ENCODE measurements at places on chromosomes 4 and X.
A peak's percentile ranks its signal among the peaks of the same experiment; 100 is the strongest.

GRCh38 chr4:115028682-115029410 lies 84.6 kb downstream of the NDST4 start:
- DNase-seq = no peak

DNA sequence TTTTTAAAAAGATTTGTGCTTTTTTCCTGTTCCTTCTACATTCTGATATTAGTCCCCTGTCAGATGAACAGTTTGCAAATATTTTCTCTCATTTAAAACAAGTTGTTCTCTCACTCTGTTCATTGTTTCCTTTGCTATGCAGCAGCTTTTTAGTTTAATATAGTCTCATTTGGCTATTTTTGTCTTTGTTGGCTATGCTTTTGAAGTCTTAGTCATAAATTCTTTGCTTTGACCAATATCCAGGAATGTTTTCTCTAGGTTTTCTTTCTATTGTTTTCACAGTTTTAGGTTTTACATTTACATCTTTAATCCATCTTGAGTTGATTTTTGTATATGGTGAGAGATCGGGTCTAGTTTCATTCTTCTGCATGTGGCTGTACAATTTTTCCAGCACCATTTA lies 136.8 kb downstream of the TET2 start:
- DNase-seq = no peak

DNA sequence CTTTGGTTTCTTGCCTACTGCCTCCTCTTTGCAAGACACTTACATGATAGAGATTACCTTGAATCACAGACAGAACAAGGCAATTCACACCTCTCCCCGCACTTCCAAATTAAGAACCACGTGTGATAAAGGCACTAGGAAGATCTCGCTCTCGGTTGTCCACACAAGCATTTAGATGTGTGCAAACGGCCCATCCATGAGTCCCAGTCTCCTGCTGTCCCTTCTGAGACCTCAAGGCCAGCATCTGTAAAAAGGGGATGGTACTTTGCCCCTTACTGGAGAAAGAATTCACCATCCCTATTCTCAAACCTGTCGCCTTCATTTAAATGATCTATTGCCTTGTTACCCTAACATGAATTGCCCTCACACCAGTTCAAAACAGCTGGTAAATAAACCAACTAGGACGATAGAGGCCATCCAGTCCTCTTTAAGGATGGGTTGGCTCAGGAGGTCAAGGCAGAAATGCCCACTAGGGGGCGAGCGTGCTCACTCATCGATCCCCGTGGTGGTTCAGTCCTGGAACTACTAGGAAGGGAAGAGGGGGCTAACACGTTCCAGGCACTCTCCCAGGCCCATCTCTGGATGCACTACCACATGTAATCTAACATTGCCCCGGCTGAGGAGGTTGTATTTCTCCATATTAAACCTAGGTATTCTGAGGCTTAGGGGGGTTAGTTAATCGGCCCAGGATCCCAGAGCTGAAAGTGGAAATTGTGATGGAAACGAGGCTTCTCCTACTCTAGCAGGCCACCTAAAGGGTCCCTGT lies 95.8 kb downstream of the DHX15 start:
- DNase-seq = peak; percentile 81

GRCh38 chrX:96721354-96721753 lies 36.7 kb downstream of the DIAPH2 start:
- no peak for DNase-seq

DNA sequence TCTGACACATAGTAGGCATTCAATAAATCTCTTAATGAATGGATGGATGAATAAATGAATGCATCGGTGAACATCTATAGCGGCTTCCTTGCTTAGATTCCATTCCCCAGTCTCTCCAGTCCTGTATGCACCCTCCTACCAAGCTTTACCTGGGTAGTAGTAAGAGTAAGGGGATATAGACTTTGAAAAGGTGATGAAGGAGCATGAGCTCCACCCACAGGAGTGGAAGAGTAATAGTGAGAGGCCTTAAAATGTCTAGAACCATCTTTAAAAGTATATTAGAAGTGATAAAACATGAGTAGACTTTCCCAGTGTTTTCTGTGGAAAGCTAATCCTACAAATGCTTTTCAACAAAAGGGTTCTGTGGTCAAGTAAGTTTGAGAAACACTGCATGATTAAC lies 35.5 kb upstream of the GPC3 start:
- DNase-seq = no peak

DNA sequence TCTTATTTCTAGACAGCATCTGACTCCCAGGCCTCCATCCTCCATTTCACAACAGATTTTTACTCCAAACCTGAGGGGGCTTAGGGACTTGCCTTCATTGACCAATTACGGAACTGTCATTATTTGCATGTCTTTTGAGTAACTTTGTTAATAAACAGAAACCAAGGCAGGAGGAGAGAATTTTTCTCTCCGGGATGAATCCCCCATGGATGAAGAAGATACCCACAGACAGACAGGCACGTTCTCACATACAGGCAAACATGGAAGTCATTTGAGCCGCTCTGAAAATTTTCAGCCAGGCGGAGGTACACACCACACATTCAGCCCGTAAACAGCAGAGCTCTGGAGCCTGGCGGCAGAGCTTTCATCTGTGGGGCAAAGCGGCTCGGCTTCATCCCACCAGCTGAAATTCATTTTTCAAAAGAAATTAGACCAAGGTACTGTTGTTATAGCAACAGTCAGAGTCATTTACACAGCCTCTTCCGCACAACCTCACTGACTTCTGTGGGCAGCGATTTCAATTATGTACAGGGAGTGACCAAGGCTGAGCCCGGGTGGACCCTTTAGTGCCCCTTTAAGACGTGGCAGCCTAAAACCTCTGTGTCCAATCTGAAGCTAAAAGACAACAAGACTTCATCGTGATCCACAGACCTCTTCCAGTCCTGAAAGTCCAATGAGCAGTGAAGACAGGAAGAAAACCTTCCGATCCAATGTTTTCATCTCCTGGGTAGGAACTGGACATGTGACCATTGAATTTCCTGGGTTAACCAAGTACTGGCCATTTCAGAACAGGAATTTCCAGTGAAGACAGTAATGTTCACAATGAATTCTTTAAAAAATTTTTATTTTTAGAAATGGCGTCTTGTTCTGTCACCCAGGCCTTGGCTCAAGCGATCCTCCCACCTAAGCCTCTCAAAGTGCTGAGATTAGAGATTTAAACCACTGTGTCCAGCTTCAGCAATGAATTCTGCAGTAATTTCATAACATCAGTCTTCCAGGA lies 237.0 kb downstream of the MGST2 start:
- DNase-seq = no peak

- no peak for DNase-seq
Measured at GRCh38 chrX:151695583-151696340, 504 bp downstream of the PRRG3 start.

GRCh38 chrX:143661286-143661685 lies 25.4 kb upstream of the SLITRK4 start:
- no peak for DNase-seq

DNA sequence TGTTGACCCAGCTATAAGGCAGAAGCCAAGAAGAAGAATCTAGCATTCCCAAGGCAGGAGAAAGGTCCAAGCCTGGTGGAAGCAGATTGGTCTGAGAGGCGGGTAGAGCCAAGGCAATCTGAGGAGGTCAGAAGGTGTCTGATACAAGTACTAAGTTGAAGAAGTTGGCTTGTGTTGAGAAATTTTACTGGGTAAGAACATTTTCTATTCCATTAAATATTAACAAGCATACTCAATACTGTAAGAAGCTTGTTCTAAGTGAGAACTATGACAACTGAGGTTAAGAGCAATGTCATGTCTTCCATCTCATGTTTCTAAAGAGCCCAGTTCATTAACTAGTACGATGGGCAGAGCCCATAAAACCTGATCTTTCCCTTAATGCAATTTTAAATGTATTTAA lies 75.0 kb downstream of the FAM13A start:
- no peak for DNase-seq

- no peak for DNase-seq
Measured at GRCh38 chr4:52869196-52869595, 7.1 kb downstream of the RASL11B start.

- no peak for DNase-seq
Measured at GRCh38 chr4:52935317-52935716, 73.2 kb downstream of the RASL11B start.

DNA sequence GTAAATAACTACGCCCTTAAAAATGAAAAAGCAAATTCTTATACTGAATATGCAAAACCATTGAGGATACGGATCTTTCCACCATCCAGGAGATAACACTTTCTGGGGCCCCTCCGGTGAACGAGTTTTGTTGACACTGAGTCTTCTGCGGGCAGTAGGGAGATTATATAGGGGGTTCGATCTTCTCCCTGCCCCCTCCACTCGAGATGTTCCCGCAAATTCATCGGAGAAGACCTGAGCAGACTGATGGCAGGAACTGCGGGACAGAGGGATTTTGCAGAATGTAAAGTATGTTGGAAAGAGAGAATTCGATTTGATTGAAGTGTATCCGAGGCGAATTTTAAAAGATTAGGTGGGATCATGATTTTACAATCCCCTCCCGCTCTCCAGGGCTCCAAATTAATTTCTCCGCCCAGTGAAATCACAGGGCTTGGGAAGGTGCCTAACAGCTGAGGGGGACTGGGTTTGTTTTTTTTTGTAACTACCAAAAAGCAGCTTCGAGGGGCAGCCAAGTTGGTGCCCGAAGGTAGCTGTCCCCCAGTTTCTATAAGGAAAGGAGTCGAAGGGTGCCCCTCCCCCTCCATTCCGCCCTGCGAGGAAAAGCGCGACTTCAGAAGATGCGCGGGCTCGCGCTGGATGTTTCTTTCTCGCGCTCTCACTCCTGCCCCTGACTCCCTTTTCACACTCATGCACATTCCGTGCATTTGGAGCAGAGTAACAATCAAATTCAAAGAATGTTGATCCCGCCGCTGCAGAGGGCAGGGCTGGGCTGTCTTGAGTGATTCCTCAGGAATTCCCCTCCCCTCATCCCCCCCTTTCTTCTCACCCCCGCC lies 1.2 kb downstream of the TMEM255A start:
- DNase-seq = no peak

DNA sequence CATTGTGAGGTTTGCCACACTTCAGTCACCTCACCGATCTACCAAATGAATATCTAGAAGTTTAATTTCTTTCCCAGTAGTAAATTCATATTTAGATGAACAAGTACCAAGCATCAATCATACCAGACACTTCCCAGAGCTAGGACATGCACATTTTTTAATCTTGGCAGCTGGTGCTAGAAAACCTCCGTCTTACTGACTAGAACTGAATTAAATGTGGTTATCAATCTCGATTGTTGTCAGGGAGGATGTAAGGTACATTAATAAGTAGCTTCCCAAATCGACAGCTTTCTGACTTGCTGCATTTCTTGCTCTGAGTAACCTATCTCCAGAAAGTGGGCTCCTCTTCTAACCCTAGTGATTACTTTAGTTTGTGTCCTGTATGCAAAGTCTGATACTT lies 34.4 kb downstream of the VEGFC start:
- no peak for DNase-seq

DNA sequence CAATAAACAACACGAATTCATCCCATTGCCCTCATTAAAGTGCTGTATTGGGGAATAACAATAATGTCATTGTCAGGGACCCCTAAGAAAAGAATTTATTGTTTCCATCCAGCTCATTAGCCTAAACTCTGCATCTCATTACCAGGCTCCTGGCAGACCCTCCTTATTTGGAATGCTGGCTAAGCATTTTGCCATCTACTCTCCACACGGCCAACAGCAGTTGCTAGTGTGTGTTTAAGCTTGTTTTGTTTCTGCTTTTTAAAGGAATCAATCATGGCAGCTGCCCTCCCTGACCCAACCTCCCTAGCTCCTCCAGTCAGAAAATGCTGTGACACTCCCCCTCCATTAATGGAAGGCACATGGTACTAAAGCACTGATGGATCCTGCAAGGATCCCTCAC lies 43.5 kb downstream of the GATB start:
- DNase-seq = no peak

- no peak for DNase-seq
Measured at GRCh38 chr4:148152868-148153625, 289.2 kb downstream of the NR3C2 start.

DNA sequence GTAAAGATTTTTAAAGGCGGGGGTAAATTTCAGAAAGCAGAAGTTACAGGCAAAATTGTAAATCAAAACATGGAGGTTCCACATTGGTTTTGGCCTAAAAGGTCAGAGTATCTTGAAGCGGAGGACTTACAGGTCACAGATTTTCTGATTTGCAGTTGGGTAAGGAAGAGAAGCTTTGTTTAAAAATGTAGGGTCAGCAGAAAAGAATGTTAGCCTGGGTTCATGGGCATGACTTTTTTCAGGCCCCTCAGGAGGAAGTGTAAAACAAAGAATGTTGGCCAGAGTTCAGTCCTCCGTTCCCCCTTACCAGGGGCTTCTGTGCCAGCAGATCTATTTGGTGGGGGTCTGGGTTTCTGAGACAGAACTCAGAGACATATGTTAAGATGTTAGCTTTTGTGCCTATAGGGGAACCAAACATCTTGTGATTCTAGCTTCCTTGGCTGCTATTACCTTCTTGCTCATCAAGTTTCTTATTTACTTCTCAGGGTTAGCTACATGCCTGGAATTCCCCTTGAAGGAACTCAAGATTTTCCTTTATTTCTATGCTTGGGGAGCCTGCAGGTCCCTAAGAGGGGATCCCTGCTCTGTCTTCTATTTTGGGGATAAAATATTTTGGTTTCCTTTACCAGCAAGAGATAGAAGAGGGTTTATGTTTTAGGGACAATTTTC lies 160.3 kb downstream of the ANK2 start:
- no peak for DNase-seq

DNA sequence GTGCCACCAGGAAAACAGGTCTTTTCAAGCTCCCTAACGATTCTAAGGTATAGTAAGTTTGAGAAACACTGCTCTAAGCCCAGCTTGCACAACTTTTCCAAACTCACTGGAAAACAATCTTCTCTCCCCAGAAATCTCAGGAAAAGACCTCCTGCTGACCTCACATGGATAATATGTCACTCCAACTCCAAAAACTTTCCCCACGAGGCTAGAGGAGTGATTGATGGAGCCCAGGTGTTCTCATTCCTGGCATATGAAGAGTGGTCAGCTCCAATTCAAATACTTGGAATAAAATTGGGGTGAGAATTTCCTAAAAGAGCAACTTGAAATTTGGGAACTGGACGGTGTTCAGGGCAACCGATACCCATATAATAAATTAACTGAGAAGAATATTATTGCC lies 299.9 kb downstream of the PPP4R3C start:
- DNase-seq = no peak
